ENCODE measurements at places on chromosomes 6 and 20.

DNA sequence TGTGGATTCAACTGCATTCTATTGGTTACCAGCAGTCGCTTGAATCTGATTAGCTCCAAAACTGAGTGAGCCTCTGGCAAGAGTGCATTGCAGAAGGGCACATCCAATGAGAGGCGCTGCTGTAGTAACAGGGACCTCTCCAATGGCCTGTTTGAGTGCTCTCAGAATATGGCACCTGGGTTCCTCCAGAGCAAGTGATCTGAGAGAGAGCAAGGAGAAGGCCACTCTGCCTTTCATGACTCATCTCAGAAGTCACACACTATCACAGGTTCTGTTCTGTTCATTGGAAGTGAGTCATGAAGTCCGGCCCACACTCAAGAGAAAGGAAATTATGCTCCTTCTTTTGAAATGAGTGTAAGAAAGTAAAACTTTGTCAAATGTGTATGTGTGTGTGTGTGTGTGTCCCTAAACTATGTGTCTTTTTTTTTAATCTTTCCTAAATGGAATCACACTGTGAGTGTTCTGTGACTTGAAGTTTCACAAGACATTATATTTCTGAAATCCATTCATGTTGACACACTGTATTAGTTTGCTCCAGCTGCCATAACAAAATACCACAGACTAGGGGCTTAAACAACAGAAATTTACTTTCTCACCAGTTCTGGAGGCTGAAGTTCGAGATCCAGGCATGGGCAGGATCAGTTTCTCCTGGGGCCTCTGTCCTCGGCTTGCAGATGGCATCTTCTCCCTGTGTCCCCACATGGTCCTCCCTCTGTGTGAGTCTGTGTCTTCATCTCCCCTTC is 138.3 kb upstream of the CDYL start:
- no peak for DNase-seq

DNA sequence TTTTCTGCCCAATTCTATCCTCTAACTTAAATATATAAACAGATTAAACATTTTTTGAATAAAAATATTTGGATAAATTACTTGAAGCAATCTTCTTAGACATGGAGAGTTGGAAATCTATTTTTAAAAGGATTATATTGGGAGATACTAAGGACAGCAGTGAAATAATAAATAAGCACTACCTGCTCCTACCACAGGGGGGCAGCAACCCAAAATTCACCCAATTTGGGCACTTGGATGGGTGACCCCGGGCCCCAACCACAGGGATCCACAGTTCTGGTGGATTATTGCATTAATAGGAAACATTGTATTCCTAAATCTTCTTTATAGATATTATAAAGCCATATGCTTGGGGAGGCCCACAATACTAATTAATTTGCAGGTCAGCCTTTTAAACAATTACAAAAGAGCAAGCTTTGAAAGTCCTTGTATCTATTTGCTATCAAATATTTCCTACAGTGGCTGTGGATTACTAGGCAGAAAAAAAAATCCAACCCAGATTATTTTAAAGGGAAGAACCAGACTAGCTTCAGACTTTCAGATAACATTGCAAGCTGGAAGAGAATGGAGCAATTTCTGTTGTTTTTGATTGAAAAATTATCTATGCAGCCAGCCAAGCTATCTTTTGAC is 66.4 kb upstream of the PDE10A start:
- peak; percentile 47 for DNase-seq

DNA sequence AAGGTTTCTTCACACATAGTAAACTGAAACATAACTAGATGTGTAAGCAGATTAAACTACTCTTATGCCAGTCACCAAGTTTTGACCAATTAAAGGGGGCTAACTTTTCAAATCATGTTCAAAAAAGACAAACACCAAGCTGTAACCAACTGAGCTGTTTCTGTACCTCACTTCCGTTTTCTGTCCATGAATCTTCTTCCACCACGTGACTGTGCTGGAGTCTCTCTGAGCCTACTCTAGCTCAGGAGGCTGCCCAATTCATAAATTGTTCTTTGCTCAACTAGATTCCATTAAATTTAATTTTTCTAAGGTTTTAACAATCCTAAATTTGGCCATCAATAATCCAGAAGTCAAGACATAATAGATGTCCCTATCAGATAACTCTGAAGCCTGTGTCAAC is 229.4 kb downstream of the FNDC1 start:
- DNase-seq: no peak

- DNase-seq: no peak
Measured at GRCh38 chr6:135013211-135013610, 41.4 kb downstream of the HBS1L start.

- DNase-seq: peak; percentile 32
Measured at GRCh38 chr6:113634352-113635163, 222.6 kb upstream of the MARCKS start.

Data from hematopoietic multipotent progenitor cell treated with erythropoietin and hydrocortisone succinate and interleukin-3 and kit ligand, for 6 days (in vitro differentiated cells).